ENCODE measurements at places on chromosomes 1 and 21.

DNA sequence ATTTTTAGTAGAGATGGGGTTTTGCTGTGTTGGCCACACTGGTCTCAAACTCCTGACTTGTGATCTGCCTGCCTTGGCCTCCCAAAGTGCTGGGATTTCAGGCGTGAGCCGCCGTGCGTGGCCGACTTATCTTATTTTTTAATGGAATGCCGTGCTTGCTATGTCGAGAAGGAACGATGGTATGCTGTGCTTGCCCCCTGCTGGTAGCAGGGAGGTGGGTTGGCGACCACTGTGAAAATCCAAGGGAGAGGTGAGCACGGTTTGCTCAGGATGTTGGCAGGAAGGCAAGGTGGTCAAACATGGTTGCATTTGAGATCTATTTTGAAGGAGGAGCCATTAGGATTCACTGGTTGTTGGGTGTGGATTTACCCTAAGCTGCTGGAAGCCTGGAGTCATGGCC, 45.8 kb upstream of the RCC2 start:
- DNase-seq, result no peak

DNA sequence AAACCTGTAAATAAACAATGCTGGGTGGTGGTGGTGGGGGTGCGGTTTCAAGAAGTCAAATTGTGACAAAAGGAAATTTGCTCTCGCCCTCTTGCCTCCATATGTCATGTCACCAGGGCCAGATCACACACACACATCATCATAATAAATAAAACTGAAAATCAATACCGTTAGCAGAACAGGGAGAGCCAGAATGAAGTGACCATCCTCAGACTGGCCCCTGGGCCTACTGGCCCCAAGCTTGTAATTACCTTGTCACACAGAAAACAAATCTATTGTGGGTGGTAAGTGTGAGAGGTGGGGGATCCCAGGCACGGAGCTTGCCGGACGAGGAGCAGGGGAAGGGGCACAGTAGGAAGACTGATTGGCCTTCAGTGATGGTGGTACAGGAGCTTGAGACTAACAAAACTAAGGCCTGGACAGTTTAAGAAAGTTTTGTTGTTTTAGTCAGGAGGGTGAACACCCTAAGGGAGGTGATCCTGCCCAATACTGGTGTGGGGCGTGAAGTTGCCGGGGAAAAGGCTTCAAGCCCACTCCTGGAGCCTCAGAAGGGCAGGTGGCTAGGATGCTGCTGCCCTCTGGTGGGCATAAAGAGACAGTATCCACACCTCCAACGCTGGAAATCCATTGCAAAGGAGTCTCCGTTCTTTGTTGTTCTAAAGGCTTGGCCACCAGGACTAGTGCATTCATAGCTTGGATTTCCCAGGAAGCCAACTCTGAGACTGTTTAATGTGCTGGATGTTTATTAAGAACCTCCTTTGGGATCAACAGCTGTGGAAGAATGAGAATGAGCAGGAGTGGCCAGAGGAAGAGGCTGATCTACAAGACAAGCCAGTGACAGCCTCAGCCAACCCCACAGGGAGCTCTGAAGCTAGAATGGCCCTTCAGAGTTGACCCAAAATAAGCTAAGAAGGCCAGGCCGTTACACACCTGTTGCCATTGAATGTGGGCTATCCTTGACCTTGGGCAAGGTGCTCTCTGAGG, 8.1 kb upstream of the C1orf216 start:
- DNase-seq, result no peak

DNA sequence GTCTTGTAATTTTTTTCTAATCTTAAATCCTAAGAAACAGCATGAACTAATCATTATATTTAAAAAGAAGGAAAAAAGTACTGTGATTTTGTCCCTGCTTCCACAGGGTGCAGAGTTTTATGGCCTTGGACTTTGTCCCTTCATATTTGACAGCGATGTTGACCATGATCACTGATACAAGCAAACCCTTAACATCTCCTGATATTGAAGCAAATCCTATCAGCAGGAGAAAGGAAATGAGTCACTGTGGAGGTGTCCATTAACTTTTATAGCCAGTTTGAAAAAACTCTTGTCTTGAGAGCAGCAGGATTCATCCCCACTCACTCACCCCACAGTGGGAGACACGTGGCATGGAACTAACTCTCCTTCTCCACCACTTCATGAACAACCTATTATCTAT, 5.1 kb upstream of the REG4 start:
- DNase-seq, result no peak

- no peak for DNase-seq
Measured at GRCh38 chr21:18152371-18152770, 92.3 kb upstream of the CHODL start.

DNA sequence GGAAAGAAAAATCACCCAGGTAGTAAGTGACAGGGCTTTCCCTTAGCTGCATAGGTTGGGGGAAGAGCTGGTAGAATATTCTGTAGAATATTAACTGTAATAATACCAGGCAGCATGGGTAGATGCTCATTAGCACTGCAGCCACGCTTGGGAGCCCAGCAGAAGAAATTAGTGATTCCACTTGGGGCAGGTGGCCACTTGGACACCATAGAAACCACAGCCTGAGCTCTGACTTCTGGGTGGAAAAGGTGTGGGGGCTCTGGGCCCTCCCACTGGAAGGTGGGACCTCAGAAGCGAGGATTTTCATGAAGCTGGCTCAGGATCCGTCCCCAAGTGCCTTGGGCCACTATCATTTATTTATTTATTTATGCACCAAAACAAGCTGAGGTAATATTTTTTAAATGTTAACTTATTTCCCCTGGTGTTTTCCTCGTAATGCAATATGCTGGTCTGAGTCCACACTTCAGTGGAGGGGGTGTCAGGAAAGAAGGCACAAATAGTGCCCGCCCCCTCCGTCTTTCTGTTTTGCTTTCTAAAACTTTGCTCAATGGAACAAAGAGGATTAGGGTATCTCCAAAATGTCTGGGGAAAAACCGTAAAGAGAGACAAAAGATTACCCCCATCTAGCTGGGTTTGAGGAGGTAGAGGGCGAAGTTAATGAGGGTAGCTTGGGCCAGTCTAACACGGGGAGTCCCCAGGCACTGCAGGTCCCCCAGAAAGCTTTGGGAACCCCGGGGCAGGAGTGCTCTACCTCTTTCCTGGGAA, 75.2 kb upstream of the GADD45A start:
- no peak for DNase-seq

GRCh38 chr1:22645931-22646330, 2.5 kb downstream of the C1QC start:
- no peak for DNase-seq

DNA sequence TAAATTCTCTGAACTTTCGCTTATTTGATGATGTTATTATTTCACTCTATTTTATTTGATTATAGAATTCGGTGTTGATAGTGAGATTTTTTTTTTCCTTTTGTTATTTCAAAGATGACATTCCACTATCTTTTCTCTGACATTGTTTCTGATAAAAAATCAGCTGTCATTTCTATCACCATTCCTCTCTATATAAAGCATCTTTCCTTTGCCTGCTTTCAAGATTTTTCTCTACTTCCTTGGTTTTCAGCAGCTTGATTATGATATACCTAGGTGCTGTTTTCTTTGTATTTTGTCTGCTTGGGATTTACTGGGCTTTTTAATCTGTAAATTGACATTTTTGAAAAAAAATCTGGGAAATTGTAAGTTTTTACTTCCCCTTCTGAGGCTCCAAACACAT, 344.0 kb downstream of the HLX start:
- DNase-seq, result no peak

DNA sequence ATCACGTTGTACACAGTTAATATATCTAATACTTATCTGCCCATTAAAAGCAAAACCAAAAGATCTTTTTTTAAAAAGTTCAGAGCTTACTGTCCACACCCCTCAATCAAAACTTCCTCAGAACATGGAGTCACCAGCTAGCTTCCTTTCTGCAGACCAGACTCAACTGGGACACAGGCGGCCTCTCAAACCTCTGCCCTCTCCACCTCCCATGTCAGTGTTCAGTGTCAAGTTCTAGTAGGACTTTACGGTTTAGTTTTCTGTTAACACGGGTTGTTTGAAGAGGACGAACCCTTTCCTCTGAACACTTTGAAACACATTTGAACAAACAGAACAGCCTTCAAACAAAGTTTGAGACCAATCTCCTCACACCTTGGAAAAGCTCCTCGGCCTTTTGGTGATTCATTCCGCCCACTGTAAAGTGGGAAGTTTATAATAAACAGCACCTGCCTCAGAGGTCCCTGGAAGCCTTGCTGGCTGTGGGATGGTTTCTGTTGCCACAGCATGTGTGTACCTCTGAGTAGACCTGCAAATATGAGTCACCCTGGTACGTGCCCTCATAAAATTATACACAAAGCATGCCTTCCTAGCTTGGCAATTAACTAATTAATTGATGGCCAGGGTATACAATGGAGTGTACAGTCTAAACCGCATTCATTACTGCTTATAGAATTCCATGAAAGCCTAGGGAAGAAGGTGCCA, 48.4 kb upstream of the SIPA1L2 start:
- DNase-seq, result no peak

DNA sequence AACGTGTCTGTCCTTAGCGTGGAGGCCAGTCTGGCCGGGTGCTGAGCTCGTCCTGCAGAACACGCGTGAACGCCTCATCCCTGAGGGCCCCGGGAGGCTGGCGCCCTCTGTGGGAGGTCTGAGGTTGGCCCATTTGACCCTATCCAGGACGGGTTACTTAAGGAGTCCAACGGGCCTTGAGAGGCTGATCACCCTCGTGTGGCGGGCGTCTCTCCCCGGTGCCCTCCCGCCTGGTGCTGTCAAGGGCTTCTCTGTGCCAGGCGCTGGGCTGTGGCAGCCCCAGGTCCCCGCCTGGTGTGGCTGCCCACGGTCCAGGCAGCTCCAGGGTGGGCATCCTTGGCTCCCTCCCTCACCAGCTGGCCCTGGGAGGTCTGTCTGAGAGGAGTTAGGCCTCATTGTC, 9.7 kb downstream of the SKI start:
- no peak for DNase-seq

- no peak for DNase-seq
Measured at GRCh38 chr1:43206600-43207228, 34.6 kb downstream of the CFAP57 start.

- no peak for DNase-seq
Measured at GRCh38 chr1:98921817-98922216, 82.8 kb downstream of the PLPPR5 start.

GRCh38 chr1:28246427-28246832, 10.5 kb downstream of the ATP5IF1 start:
- DNase-seq, result no peak

GRCh38 chr1:202204065-202204464, 10.5 kb downstream of the LGR6 start:
- no peak for DNase-seq

- no peak for DNase-seq
Measured at GRCh38 chr1:224205438-224205840, 22.4 kb downstream of the DEGS1 start.

- no peak for DNase-seq
Measured at GRCh38 chr1:152225678-152226077, 1.7 kb upstream of the HRNR start.

DNA sequence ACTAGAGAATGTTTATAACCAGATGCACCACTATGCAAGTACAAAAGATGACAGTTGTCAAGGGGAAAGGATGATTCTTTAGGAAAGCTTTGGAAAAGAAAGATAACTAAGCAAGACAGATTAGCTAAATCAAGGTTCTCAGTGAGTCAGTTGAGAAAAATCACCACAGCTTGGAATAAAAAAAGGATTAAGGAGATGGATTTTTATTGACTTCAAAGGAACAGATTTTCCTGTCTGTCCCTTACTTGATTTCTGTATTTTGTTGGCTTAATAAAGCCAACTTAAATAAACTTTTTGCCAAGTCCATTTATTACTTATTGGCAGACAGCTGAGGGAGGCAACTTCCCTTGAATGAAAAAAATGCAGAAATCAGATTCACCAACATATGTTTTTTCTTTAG, 93.9 kb downstream of the NR5A2 start:
- no peak for DNase-seq

DNA sequence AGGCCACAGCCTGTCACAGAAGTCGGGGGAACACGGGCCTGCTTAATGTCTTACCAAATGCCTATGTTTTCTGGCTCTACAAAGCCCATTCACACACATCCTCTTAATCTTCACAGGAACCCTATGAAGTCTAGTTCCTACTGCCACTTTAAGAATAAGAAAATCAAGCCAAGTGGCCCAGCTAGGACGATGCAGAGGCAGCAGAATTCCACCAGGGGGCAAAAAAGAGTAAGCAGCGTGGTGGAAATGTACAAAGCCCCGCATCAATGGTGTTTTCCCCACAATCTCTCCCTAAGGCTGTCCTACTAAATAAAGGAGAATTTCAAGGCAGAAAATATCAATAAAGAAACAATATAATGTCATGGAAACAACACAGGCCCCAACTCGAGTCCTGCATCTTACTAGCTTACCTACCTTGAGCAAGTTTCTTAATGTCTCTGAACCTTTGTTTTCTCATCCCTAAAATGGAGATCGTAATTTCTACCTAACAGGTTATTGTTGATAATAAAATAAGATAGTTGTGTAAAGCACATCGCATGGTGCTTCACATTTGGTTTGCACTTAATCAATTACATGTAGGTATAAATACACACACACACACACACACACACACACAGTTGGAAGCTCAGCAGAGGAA, 21.4 kb downstream of the SEC16B start:
- DNase-seq, result no peak

DNA sequence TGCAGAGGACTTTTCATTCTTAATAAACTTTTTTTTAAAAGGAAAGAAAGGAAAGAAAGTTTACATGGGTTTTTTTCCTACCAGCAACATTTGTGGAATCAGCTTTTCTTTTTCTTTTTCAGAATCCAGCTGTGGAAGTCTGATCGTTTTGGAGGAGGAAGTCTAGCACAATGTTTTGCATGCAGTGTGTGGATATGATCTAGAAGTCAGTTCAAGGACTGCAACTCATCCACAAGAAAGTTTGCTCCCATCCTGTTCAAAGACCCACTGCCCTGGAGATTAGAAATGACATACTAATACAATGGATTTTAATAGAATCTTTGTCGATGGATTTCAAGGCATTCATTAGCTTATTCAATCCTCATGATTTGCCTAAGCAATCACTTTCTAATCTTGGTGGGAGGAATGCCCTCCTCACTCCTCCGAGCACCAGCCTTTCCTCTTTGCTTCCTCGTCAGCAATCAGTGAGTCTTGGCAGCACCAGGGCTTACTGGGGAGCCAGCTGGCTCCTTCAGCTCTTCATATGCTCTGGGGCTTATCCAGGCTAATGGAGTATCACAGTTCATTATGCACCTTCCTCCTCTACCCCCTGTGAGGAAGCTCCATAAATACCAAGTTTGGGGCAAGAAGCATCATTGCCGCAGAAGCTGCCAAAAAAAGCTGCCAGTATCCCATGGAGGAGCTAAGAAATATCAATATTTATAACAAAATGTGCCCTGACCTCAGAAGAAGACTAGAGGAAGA, 392.3 kb upstream of the PKN2 start:
- no peak for DNase-seq

GRCh38 chr1:212186427-212187207, 98.6 kb upstream of the PPP2R5A start:
- DNase-seq, result no peak

- no peak for DNase-seq
Measured at GRCh38 chr1:41773842-41774241, 144.9 kb downstream of the HIVEP3 start.

- DNase-seq, result no peak
Measured at GRCh38 chr1:99176753-99177152, 87.5 kb upstream of the PLPPR4 start.

GRCh38 chr1:227318853-227319607, 738 bp upstream of the CDC42BPA start:
- no peak for DNase-seq
